ENCODE measurements at places on chromosomes 6 and 20.

- DNase-seq: no peak
Observed at GRCh38 chr6:106525882-106526275, 103.4 kb downstream of the RTN4IP1 start.

DNA sequence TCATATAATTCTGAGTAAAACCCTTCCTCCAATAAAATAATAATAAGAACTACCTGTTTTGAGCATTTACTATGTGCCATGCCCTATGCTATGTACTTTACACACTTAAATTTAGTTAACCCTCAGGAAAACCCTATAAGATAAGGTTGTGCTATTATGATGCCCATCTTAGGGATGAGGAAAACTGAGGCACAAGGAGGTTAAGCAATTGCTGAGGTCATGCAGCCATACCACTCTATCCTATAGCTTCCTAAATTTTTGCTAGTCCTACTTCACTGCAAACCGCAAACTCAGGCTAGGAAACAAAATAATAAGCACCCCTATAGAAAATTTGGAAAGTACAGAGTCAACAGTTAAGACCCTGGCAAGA, 38.9 kb upstream of the GFOD1 start:
- DNase-seq: no peak

GRCh38 chr20:17921774-17922173, 46.8 kb downstream of the SNX5 start:
- DNase-seq: no peak

- no peak for DNase-seq
Observed at GRCh38 chr6:126015863-126016262, 29.5 kb downstream of the TRMT11 start.

All from SJCRH30 (cell line).